ENCODE measurements at places on chromosomes 1 and 21.

GRCh38 chr1:205298191-205298994 is 23.2 kb downstream of the NUAK2 start:
- peak; percentile 97 for DNase-seq

- no peak for DNase-seq
These were observed 69.8 kb upstream of the ATP5PO start for GRCh38 chr21:33985117-33986050.

GRCh38 chr1:50129201-50129600 is 20.5 kb downstream of the ELAVL4 start:
- no peak for DNase-seq

GRCh38 chr1:25369241-25369640 is 31.1 kb downstream of the TMEM50A start:
- no peak for DNase-seq

DNA sequence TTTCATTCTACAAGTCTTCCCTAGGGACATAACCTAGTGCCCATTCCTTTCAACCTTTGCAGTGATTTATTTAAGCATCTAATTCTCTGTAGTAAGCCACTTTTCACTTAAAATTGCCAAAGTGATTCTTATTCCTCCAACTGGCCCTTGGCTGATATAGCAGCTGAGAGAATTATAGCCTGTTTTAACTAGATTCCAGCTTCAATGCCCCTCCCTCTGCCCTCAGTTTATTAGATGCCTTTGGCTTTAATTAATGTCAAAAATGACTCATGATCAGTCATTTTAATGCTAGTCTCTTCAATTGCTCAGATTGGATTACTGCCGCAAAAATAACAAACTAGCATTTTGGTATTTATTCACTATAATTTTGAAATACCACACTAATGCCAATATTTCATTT is 145.4 kb upstream of the KCTD3 start:
- DNase-seq, result no peak

- no peak for DNase-seq
These were observed 29.2 kb downstream of the MAPKAPK2 start for GRCh38 chr1:206713910-206714312.

DNA sequence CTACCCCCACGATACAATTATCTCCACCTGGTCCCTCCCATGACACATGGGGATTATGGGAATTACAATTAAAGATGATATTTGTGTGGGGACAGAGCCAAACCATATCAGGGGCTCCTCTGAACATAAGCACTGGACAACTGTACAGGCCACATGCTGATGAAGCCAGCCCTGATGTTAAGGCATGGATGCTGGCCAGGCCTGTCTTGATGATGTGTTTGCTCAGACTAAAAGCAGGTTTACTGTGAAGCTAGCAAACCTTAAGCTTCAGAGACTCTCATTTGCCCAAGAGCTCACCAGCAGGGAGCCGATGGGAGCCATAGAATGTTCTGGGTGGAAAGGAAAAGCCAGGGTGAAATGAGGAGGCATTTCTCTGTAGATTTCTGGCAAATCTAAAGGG is 135.3 kb upstream of the KCNK1 start:
- DNase-seq, result no peak

DNA sequence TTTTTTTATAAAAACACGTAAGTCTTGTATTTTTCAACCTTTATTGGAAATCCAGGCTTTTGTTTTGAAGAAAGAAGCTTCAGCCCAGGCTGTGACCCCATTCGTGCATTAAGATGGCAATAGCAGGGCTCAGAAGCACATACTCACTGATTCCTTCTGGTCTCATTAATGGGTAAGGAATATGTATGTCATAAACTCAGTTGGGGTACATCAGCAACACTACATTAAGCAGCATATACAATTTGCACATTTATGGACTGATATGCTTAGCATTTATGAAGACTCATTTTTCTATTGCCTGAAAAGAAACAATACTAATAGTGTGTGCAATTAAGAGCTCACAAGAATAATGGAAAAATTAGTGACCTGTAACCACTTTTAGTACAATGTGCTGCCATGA is 945.4 kb upstream of the PRMT6 start:
- DNase-seq, result no peak

DNA sequence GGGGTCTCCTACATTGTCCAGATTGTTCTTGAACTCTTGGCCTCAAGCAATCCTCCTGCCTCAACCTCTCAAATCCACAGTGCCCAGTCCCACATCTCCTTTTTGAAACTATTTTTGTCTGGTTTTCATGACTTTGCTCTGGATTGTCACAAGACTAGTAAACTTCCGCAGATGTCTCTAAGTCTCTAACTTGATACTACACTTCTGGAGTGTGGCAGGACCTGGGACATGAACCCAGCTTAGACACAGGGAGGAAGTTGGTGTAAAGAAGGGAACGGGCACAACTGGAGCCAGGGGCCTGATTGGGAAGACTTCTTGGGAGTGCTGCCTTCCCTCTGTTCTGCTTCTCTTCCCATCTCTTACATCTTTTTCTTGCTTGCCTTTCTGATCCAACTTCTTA is 16.2 kb upstream of the DISC1 start:
- no peak for DNase-seq

GRCh38 chr1:25898223-25899015 is 7.8 kb downstream of the STMN1 start:
- DNase-seq, result no peak

DNA sequence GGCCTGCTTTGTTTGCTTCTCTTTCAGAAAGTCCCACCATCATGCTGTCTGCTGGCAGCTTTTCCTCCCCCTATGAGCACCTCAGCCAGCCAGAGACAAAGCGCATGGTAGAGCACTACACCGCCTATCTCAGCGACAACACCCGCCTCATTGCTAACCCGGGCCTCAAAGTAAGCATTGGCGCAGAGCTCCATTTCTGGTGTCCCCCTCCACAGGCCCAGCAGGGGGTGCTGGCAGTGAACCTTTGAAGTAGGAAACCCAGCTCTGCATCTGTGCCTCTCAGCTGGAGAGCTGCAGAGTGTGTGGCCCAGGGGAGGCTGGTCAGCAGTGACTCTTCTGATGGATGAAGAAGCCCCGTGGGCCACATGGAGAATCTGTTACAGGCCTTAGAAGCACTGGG is 81.2 kb upstream of the RAVER2 start:
- peak; percentile 10 for DNase-seq

DNA sequence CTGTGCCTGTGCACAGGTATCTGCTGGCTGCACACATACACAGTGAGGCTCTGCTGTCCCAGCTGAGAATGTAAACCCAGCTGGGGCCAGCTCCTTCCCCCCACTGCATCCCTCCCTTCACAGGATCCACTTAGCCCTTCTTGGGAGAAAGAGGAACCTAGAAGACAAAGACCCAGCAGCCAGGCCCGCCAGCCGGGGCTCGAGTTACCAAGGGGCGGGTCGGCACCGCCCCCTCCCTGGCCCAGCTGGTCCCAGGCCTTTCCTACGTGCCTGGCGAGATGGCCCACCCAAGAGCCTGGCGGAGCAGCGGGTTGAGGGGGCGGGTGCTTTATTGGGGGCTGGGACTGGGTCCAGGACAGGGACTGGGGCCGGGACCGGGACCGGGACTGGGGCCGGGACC is 2.1 kb downstream of the SH3BGRL3 start:
- no peak for DNase-seq

GRCh38 chr21:41580758-41581554 is 73.0 kb upstream of the TMPRSS2 start:
- no peak for DNase-seq

- no peak for DNase-seq
These were observed 85.6 kb downstream of the GDAP2 start for GRCh38 chr1:117843791-117844190.

DNA sequence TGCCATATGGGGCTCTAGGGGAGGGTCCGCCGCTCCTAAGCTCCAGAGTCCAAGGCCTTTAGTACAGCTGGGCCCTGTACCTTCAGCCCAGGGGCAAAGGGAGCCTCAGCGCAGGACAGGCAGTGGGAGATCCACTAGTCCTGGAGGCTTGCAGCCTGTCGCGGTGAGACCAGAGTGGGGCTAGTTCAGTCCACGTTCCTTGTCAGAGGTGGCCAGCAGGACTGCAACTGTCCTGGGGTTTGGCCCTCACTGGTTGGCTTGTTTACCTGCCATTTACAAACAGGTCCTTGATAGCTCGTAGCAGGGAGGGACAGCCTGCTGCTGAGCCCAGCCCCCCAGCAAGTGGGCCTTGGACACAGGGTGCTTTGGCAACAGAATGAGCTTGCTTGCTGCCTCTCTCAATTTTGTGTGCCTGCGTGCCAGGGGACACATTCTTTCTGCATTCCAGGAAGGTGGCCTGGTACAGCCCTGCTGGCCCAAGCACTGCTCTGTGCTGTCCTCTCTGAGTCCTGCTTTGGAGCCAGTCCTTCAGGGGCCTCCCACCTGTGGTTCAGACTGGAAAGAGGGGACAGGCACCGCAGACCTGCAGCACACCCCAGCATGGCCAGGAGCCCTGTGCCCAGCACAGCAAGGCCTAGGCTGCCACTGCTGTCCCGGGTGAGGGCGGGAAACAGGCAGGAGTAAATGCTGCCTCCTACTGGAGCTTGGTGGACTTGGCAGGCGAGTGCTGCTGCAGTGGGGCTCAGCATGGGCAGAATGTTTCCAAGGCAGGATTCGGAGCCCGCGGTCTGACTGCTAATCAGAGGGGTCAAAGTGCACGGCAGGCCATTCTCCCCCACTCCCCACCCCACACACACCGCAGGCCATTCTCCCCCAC is 15.2 kb downstream of the H6PD start:
- no peak for DNase-seq

GRCh38 chr1:101748077-101748476 is 248.6 kb downstream of the OLFM3 start:
- no peak for DNase-seq

DNA sequence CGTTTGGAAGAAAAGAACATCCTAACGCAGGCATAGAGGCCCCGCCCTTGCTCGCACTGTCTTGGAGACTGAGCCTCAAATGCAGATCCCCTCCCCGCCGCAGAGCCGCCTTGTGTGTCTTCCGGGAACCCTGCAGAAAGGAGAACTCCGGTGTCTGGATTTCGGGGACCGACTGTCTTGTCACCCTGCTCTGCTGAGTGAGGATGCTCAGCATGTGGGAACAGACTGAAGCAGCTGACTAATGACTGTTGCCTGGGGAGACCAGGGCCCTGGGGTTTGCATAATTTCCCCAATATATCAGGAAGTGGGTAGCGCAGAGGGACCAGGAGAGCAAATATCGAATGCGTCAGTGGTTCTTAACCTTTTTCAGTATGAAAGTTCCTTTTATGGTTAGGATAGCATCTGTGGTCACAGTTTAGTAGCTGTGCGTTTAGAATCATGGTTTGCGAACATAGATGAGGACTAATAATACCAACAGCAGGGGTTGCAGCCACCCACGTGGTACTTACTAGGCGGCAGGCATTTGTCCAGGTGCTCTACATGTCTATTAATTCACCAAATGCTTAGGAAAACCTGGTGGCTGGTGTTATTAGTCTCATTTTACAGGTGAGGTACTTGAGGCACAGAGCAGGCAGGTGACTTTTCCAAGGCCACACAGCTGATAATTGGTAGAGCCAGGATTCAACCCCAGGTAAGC is 14.3 kb downstream of the GPR137B start:
- no peak for DNase-seq

DNA sequence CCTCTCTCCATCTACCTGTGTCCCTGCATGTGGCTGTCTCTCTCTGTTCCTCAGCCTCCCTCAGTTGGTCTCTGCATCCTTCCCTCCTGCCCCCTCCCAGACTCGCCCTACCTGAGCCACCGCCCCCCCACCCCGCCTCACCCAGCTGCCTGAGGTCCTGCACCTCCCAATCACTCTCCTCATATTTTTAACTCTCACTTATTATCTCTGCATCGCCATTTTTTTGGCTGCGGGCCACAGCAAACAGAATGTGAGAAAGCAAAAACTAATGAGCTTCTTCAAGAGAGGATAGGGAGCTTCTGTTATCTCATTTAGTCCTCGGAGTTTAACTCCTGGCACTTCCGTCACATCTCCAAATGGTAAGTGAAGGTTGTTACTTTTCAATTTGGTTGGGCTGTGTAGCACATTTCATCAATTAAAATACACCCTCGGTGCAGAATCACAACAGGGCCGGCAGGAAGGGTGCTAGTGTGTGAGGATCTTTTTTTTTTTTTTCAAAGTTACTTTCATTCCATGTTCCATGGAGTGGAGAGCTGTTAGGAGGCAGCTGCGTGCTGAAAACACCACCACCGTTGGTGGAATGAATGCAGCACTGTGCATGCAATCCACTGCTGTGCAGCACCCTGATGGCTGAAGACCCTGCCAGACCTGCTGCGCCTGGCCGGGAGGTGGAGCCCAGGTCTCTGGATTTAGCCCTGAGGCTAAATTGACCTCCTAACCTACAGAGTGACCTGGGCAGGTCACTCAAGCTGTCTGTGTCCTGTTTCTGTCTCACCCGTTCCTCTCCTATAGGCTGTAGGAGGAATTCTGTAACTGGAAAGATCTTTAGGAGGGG is 157.2 kb upstream of the NFIA start:
- DNase-seq, result no peak

DNA sequence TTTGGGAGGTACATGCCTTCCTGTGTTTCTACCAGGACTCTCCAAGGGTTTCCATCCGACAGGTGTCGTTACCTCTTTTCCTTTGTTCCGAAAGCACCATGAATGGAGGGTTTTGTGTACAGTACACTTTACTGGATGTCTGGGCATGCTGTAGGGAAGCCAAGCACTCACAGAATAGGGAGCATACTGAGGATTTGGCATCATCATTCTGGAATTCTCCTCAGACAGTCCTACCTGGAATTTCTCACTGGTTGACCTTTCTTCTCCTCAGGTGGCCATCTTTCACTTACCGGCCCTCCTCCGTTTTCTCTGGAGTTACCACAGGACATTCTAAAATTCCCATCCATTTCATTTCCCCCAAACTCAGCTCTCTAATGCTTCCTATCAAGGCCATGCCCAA is 5.9 kb upstream of the MPL start:
- DNase-seq, result no peak

Data from astrocyte (in vitro differentiated cells and primary cell).